ENCODE measurements at places on chromosomes 4 and X. TPM values are rescaled to one million over a fixed set of nuclear protein-coding genes. Genes with fewer than 3 reads are reported as not detected.

TRIM75 gene
- not detected for total RNA-seq

DNA sequence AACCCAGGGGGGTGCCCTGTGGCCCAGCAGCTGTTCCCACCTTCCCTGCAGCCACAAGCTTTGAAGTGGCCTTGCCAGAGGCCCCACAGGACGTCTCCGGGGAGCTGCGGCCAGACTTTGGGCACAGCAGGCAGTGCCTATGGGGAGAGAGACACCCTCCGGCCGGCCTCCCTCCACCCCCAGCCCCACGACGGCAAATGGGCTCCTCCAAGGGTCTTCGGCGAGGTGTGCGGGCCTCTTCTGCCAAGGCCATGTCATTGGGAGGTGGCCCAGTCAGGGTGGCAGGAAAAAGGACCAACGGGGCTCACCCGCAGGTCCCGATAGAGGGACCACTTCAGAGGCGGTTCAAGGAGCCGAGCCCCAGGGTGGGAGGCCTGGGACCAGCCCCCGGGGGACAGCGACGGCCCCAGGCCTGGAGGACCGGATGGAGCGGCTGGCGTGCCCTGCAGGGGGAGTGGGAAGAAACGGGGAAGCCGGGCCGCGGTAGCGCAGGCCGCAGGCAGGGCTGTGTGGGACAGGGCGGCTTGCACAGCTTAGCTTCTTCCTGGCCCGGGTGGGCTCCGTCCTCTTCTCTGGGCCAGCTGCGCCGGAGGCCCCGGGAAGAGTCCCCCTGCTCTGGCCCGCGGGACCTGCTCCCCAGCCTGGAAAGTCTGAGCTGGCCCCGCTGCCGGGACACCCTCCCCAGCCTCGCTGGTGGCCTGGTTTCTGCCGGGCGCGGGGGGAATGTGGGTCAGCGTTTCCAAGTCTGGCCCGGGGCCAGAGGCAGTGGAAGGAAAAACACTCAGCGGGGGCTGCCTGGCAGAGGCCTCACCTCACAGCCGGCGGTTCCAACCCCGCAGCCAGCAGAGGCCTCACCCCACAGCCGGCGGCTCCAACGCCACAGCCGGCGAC, 21.9 kb upstream of the SPON2 start:
- peak; percentile 87 for DNase-seq

DNA sequence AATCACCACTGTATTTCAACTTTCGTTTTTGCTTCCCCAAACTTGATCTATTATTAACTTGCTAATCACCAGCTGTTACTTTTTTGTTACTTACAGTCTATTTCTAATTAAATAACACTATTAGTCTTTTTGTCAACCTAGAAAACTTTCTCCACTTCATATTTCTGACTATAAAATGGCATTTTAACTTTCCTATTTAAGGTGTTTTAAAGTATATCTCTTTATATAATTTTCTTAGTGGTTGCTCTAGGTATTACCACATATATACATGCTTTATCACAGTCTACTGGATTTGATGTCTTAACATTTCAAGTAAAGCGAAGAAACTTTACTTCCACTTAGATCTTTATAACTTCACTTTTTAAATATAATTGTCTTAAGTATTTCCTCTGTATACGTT, 421.2 kb downstream of the DCAF12L2 start:
- DNase-seq = no peak

DNA sequence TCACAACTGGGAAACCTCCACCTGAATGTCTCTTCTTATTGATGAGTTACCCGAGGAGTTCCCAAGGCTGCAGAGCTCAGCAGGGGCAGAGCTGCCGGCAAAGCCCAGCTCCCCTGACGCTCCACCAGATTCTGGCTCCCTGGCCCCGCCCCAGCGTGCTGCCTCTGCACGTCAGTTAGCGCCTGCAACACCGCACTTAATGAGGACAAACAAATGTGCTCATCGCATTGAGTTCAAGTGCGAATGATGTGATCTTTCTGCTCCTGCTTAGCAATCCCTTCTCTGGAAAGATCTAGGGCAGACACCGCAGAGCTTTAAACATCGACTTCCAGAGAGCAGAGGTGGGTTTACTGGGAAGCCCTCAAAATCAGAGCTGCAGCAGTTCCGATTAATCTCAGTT, 55.5 kb upstream of the FBXW7 start:
- DNase-seq = peak; percentile 77

CT45A3 gene
- not detected for total RNA-seq

HELT gene
- total RNA-seq = not detected

DNA sequence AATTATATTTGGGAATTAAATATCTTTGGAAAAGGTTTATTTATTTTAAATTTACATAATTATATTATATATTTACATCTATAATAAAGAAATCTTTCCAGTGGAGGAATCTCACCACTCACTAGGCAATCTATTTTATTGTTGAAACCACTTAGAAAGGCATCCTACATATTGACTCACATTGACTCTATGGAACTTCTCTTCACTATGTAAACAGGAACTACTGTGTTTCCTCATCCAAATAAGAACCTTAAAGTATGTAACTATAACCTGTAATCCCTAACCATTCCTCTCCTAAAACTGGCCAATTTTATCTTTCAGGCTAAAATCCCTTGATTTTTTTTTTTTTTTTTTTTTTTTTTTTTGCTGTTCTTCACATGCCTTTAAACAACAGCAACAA, 268.7 kb downstream of the MAPK10 start:
- no peak for DNase-seq

DNA sequence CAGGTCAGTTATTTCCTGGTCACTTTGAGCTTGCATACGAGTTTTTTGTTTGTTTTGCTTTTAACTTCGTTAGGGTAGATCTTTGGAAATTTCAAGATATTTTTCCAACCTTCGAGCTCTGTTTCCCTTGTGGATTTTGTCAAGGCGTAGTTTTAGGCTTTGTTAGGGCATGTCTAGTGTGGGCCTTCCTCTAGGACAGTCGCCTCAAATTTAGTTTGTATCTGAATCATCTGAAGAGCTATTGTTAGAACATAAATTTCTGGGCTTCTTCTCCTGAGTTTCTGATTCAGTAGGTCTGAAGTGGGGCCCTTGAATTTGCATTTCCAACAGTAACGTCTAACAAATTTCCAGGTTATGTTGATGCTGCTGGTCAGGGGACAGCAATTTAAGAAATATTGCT, 48.8 kb upstream of the RBM47 start:
- DNase-seq = no peak

DNA sequence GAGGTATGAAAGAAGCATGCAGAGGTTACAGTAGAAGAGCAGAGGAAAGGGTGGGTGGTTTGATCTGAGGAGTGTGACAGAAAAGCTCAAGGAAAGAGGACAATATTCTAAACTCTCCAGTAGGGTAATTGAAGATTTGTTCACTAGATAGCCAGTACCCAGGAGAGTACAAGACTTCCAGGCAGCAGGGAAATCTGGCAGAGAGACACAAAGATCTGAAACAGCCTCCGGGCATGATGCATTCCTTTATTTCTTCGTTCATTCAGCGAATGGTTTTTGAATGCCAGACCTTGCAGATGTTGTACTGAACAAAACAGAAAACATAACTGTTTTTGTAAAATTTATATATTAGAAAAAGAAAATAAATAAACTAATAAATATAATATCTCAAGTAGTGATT, 766.6 kb downstream of the FAT4 start:
- DNase-seq = no peak

- DNase-seq = no peak
Measured at GRCh38 chr4:129337228-129337620, 241.3 kb downstream of the C4orf33 start.

- DNase-seq = no peak
Measured at GRCh38 chr4:60327651-60328050, 872.5 kb upstream of the ADGRL3 start.

- DNase-seq = no peak
Measured at GRCh38 chr4:153472122-153473037, 6.2 kb downstream of the TMEM131L start.

DNA sequence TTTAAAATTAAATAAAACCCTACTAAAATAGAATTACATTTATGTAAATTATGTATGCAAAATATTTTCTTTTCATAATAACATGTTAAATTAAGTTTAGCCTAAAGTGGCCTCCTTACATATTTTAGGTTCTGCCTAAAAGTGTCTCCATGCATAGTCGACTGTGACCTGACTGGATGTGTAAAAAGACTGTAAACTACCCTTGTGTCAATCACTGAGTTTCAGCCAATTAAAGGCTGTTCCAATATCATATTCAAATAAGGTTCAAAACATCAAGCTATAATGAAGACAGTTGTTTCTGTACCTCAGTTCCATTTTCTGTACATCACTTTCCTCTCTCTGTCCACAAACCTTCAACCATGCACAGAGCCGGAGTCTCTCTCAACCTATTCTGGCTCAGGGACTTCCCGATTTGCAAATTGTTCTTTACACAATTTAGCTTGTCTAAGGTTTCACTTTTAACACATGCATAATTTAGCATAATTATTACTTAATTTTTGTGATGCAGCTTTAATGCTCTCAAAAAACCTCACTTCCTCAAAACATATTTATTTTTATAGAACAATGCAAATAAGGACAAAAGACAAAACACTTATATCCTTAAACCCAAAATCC, 60.1 kb downstream of the SH3RF1 start:
- DNase-seq = no peak

GRCh38 chrX:126137899-126138298, 28.2 kb downstream of the DCAF12L2 start:
- no peak for DNase-seq

DNA sequence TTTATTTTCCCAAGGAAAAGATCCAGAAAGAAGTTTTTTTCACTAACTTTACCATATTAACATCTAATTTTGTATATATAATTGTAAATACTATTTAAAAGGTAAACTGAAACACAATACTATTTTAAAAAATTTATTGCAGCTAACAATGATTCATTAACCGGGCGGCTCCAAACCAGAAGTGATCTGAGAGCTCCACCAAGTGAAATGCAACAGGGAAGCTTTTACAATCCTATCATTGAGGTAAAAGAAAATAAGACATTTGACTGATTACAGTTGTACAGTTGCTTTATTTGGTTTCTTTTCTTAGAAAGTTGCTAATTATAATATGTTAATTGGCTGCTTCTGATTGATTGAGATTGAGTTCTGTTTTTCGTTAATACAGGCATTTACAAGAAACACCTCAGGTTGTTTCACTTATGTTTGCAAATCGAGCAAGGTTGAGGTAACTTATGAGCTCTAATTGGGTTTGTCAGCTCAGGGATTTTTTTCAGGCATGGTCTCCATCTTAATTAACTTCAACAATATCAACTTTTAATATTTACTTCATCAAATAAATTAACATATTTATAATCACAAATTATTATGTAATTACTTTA, 220.2 kb upstream of the UGT8 start:
- no peak for DNase-seq

- no peak for DNase-seq
Measured at GRCh38 chr4:8554555-8555100, 25.6 kb upstream of the GPR78 start.

- no peak for DNase-seq
Measured at GRCh38 chrX:13932416-13932815, 97.3 kb downstream of the GEMIN8 start.

DNA sequence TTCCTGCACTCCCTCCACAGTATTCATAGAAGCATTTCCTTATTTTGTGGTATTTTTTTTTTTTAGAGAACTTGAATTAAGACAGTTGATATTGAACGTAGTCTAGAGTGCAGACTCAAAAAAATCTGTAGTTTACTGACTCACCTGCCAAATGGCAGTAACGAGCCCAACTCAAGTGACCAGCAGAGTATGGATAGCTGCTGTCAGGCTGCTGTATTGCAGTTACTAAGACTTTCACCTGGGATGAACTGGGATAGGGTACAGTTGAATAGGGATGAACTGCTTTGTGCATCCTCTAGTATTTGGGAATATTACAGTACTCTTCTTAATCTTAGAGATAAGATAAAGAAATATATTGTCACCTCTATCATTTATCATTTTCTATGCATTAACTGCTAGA, 7.0 kb upstream of the SLC7A11 start:
- DNase-seq = no peak

MAGEC1 gene
- total RNA-seq = not detected

DOK7 gene
- 33.7 TPM for total RNA-seq

GRCh38 chrX:119643696-119644095, 37.5 kb upstream of the NKRF start:
- DNase-seq = no peak

DCHS2 gene
- total RNA-seq = not detected
